ENCODE measurements at places on chromosomes 1 and 21.

- DNase-seq, result no peak
Measured at GRCh38 chr1:174800216-174800851, 199.4 kb upstream of the CACYBP start.

GRCh38 chr1:61050541-61051442, 31.6 kb upstream of the NFIA start:
- DNase-seq, result no peak

GRCh38 chr1:21608798-21609197, 60.4 kb downstream of the RAP1GAP start:
- no peak for DNase-seq

DNA sequence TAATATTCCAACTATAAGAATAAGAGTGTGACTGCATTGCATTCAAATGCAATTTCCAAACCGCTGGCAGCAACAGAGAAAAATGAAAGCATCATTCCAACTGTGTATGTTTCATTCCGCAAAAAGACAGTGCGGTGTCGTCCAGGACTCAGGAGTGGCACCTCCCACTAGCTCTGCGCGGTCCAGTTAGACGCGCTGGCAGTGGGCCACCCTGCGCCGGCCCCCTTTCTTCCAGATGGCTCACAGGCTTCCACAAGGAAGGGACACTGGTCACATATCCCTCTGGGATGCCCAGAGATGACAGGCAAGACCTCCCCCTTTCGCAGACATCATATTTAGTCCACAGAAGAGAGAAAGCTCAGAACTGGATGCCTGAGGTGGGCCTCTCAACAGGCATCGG, 11.9 kb downstream of the WRAP73 start:
- DNase-seq, result no peak

GRCh38 chr1:64031236-64031635, 172.2 kb upstream of the UBE2U start:
- no peak for DNase-seq

DNA sequence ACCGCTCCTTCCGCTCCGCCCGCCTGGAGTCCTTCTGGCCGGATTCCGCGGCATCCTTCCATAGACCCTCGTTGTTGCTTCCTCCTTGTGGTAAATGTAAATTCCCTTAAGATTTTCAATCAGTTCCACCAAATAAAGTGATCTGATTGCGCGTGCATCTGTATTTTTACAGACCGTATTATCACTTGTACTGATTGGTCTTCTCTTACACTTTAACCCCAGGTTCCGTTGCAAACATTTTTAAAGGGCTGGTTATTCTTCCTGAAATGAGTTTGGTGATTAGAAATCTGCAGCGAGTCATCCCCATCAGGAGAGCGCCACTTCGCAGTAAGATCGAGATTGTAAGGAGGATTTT, 483 bp downstream of the YBEY start:
- no peak for DNase-seq

GRCh38 chr1:90802622-90803021, 85.5 kb upstream of the BARHL2 start:
- DNase-seq, result no peak
